ENCODE measurements at places on chromosomes 3 and 15. TPM values are rescaled to one million over a fixed set of nuclear protein-coding genes. Genes with fewer than 3 reads are reported as not detected.

The FANCD2OS gene
- total RNA-seq: not detected

The UROC1 gene
- total RNA-seq: not detected

The TMEM212 gene
- not detected for total RNA-seq

The OIP5 gene
- 2.7 TPM for total RNA-seq

The PHLDB2 gene
- 618 TPM for total RNA-seq

The KNG1 gene
- total RNA-seq: not detected

The RAB6B gene
- total RNA-seq: under 0.01 TPM

The ITPKA gene
- under 0.01 TPM for total RNA-seq

The TRPM1 gene
- total RNA-seq: not detected

The GPR62 gene
- total RNA-seq: not detected

The SENP8 gene
- 3.5 TPM for total RNA-seq

The GNB4 gene
- total RNA-seq: 31.8 TPM

The FAM3D gene
- not detected for total RNA-seq
